ENCODE measurements at places on chromosomes 6 and 20.

- DNase-seq, result no peak
Measured at GRCh38 chr6:136201732-136202131, 48.4 kb downstream of the MTFR2 start.

DNA sequence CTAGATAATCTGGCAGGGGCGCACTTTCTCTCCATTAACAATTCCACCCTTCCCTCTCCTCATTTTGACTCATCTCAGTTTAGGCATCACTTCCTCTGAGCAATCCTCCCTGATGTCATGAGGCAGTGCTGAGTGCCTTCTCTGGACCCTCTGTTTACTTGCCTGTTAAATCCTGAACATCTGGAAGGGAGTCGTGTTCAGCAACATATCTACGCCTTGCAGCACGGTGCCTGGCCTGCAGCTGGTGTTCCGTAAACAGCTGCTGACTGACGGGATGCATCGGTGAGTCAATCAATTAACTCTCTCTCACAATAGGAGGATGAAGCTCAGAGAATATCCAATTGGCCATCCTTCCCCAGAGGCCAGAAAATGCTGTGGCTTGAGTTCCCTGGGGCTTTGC lies 613.5 kb downstream of the PTPRT start:
- DNase-seq, result no peak

DNA sequence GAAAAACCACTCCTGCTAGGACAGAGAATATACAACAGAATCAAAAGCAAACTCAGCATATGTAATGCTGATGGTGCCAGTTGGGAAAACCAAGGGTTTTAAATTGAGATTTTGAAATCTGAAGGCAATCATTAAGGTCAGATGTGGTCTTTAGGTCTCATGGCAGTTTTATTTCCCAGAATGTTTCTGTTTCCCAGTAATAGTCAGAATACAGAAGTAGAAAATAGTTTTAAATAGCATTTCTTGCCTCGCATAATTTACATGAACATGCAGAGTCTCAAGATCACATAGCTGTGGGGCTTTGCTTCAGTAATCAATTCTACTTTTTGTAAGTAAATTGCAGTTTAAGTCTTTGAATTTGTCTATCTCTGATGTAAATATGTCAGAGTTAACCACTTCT lies 58.1 kb downstream of the RNF144B start:
- DNase-seq, result no peak

DNA sequence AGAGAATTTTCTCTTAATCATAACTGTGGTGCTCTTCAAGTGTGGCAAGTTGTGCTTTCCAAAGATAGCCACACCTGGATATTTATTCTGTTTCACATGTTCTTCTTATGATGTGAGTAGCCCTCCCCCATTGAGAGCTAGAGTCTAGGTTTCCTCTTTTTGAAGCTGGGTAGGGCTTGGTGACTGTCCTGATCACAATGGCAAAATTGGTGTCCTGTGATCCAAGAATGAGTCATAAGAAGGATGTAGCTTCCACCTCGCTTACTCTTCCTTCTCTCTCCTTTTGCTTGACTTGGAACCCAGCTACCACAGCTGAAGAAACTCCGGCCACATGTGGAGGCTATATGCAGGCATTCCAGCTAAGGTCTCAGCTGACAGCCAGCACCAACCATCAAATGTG lies 7.4 kb upstream of the IGF2R start:
- DNase-seq, result no peak

GRCh38 chr20:61434341-61434781 lies 182.3 kb downstream of the CDH4 start:
- DNase-seq, result peak; percentile 85

GRCh38 chr6:113402544-113402943 lies 454.6 kb upstream of the MARCKS start:
- DNase-seq, result no peak

GRCh38 chr6:88360203-88360797 lies 194.2 kb upstream of the CNR1 start:
- DNase-seq, result no peak
